ENCODE measurements at places on chromosomes 4 and X. TPM values are rescaled to one million over a fixed set of nuclear protein-coding genes. Genes with fewer than 3 reads are reported as not detected.

The BANK1 gene
- total RNA-seq, result 0.27 TPM

The FHDC1 gene
- 13.2 TPM for total RNA-seq

The ADGRL3 gene
- total RNA-seq, result 16.9 TPM

The GUCY1B1 gene
- total RNA-seq, result 0.17 TPM

The TXK gene
- not detected for total RNA-seq

The DGAT2L6 gene
- not detected for total RNA-seq
